ENCODE measurements at places on chromosomes 4 and X.

GRCh38 chrX:119455264-119455663 is 13.0 kb upstream of the SLC25A5 start:
- DNase-seq, result no peak

DNA sequence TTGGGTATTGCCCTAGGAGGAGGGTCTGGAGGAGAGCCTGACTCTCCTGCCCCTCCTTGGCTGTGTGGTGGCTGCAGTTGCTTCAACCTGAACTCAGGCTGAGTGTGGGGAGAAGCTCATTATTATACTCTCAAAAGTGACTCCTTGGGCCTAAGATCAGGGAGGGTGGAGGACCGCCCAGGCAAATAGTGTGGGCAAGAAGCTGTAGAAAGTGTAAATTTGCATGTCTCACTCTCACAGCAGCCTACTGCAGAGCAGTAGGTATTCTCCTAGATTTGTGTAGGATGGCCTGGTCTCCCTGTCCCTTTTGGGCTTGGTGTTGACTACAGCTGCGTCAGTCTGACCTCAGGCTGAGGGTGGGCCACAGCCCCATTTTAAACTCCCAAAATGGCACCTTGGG is 156.1 kb downstream of the ZNF330 start:
- no peak for DNase-seq

DNA sequence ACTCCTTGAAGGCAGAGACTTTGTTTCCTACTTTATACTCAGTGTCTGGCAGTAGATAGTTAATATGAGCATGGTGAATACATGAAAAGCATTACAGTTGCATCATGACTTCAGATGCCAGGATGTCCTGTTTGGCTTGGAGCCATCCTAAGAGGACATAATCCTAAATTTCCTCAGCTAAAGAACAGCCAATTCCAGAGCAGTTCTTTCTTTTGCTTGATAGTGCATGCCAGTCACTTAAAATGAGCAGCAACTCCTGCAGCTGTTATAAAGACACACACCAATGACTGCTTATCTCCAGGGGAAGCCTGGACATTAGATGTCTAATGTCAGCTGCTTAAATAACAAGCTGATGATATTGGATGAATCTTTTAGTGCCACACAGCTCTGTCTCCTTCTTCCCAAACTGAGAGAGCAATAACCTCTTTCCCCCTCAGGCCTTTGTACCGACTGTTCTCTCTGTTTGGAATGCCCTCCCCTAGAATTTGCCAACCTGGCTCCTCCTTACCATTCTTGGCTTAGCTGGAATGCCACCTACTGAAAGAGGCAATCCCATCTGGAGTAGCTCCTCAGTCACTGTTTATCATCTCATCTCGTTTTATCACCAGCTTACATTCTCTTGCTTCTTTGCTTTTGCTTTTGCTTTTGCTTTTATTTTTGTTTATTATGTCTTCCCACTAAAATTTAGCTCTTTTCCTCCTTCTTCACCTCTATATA is 100.8 kb upstream of the USP38 start:
- no peak for DNase-seq

DNA sequence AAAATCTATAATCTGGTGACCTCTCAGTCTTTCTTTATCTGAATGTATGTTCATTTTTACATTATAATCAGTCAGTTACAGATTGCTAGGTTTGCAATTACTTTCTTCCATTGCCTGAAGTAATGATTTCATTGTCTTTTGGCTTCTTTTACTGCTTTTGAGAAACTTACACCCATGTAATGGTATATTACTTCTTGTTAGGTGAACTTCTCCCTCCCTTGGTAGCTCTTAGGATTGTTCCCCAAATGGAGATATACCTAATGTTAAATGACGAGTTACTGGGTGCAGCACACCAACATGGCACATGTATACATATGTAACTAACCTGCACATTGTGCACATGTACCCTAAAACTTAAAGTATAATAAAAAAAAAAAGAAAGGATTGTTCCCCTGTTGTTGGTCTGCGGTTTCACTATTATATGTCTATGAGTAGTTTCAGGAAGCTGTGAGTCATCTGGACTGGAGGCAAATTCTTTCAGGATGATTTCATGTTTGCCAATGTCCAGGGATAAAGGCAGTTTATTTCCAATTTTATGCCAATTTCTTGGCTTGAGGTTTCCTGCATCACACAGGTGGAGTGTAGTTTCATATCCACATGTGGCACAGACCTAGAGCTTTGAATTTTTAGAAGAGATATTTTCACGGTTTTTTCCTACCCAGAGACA is 21.8 kb downstream of the SPANXC start:
- no peak for DNase-seq

DNA sequence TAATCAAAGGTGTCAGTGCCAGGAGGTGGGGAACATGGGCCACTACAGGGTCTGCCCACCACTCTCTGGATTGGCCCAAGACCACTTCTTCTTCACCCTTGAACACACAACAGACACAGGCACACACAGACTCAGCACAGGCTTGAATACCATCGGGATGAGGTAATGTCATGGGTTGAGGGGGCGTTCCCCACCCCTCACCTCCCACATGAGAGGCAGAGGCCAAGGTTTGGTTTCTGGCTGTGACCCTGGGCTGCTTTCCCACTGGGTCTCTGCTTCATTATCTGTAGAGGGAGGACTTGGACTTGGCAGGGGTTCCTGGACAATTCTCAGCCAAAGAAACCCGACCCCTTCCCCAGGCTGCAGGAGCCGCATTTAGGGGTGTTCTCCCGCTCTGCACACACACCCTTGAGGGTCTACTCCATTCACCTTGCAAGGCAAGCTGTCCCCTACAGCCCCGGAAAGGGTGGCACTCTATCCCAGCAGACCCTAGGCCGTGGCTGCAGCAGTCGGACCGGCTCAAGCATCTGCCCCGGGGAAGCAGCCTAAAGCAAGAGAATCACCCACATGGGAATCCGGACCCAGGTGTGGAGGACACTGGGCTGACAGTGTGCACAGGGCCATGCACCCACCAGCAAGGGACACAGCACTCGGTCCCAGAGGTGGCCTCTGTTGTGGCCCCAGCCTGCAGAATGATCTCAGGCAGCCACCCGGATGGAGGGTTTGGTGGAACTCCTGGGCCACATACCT is 62.4 kb downstream of the TRMT44 start:
- DNase-seq, result no peak

DNA sequence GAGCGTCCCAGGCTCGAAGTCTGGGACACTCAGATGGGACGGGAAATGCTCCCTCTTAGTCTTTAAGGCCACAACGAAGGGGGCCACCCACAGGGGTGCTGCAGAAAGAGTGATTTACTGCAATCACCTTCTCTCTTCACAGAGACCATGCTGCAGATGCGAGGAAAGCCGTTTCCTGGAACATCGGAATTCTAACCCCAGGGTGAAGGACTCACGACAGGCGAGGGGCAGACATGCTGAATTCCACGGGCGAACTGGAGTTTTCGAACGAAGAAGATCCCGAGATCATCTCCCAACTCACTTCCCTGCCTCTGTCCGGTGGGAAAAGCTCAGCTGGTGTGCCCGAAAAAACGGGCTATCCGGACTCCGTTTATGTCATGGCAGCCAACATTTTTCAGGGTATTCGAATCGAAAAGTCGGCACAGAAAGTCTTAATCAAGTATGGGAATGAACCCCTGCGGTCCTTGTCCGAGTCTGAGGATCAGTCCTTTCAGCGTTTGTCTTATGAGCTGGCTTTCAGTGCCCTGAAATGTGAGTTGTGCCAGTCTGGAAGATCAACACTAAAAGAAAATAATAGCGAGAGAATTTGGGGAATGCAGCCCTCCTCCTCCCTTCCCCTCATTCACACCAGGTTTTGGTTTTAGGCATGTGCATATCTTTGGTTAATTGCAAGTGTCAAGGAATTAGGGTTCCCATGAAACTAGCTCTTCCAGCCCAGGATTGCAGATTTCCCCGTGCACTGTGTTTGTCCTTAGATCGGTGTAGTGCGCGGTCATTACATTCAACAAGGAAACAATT is 905 bp downstream of the NSUN7 start:
- DNase-seq, result no peak

DNA sequence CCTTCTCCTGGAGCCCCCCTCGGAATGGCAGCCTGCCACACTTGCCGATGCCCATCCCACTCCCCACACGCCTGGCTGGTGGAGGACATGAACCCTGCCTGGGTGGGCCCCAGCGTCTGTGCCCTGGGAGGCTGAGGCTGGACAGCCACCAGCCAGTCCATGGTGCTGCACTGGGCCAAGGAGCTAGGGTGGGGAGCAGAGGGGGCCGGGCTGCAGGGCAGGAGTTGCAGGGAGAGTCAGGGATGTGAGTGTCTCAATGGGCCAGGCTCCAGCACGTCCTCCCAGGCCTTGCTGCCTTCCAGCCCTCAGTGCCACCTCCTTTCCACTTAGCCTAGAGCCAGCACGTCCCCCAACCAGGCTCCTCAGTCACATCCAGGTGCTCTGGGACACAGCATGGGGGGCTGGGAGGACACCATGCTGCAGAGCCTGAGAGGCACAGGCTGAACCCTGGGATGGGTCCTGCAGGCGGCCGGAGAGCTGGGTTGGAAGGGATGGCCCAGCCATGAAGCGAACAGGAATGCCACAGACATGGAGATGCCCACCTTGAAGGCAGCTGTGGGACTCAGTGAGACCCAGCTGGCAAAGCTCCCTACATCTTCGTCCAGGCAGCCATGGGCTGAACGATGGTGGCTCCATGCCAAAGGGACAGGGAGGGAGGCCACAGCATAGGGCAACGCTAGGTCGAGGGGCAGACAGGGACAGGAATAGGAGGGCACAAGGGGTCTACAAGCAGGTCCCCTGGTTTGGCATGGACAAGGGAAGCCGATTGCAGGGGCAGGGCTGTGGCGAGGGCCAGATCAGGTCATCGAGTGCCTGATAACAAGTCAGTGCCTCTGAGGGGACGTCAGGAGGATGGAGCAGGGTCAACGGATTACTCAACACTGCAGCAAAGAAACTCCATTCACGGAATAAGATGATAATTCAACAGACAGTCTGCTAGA is 30.1 kb upstream of the MXD4 start:
- DNase-seq, result no peak

Data from stimulated activated CD4-positive, alpha-beta T cell treated with anti-CD3 and anti-CD28 coated beads, Interleukin-4, amount 100 ng/mL, for 1 hour (primary cell).